ENCODE measurements at places on chromosomes 3 and 15.

- no peak for DNase-seq
Measured at GRCh38 chr15:76169018-76169417, 109.2 kb downstream of the TMEM266 start.

DNA sequence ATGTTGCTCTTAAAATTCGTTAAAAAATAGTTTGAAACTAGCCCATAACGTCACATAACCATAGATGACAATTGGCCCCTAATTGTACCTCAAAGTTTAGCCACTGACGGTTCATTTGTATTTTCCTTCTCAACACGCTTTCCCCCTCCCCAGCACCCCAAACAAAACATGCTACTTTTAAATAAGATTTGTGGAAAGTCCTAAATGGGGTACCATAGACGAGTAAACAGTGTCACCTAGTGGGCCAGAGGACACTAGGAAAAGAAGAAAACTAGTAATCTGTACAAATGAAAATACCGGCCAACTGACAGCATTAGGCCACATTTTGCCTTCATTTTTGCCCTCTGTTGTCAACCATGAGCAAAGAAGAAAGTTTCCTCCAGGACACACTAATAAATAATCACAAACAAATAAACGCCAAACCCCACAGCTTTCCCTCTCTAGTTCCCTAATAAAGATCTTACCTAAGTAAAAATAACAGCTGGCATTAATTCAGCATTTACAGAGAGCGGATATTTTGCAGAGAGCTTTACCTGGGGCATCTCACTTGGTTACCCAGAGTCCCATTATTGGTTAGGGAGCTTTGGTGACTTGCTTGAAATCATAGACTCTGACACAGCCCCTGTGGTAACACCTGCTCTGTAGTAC lies 175.1 kb upstream of the ATP11B start:
- no peak for DNase-seq

DNA sequence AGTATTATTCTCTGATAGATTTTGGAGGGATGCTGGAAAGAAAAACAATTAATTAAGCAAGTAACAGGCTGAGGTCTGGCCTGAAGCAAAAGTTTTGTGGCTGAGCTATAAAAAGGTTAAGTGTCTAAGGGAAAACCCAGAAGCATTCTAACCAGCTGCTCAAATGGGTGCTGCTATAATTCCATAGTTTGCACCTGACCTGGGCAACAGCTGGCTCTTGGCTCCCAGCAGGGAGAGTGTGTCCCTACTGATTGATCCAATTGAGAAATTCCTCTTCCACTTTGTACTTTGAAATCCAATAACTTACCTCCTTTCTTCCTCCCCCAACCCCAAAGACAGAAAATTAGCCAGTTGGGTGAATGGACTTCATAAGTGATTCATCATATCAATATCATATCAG lies 27.7 kb upstream of the SMAD3 start:
- no peak for DNase-seq

DNA sequence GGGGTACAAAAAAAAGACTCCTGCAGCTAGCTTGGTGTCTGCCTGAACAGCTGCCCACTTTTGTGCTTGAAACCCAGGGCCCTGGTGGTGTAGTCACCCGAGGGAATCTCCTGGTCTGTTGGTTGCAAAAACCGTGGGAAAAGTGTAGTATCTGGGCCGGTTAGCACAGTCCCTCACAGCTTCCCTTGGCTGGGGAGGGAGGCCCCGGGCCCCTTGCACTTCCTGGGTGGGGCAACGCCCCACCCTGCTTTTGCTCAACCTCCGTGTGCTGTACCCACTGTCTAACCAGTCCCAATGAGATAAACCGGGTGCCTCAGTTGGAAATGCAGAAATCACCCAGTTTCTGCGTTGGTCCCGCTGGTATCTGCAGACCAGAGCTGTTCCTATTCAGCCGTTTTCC lies 211.7 kb upstream of the ZPLD1 start:
- DNase-seq = no peak

GRCh38 chr15:101448336-101448735 lies 41.2 kb downstream of the PCSK6 start:
- DNase-seq = no peak

- DNase-seq = no peak
Measured at GRCh38 chr3:170523248-170523647, 62.6 kb downstream of the SLC7A14 start.

- DNase-seq = no peak
Measured at GRCh38 chr15:88133795-88134194, 122.7 kb downstream of the NTRK3 start.

GRCh38 chr15:89498574-89498906 lies 2.2 kb upstream of the RHCG start:
- DNase-seq = no peak

- DNase-seq = peak; percentile 50
Measured at GRCh38 chr3:39388741-39389248, 5.6 kb downstream of the SLC25A38 start.

- no peak for DNase-seq
Measured at GRCh38 chr15:84034578-84035398, 200.8 kb upstream of the GOLGA6L4 start.

GRCh38 chr15:89098281-89098680 lies 10.0 kb downstream of the ABHD2 start:
- DNase-seq = no peak

GRCh38 chr3:54304877-54305276 lies 182.5 kb downstream of the CACNA2D3 start:
- no peak for DNase-seq

DNA sequence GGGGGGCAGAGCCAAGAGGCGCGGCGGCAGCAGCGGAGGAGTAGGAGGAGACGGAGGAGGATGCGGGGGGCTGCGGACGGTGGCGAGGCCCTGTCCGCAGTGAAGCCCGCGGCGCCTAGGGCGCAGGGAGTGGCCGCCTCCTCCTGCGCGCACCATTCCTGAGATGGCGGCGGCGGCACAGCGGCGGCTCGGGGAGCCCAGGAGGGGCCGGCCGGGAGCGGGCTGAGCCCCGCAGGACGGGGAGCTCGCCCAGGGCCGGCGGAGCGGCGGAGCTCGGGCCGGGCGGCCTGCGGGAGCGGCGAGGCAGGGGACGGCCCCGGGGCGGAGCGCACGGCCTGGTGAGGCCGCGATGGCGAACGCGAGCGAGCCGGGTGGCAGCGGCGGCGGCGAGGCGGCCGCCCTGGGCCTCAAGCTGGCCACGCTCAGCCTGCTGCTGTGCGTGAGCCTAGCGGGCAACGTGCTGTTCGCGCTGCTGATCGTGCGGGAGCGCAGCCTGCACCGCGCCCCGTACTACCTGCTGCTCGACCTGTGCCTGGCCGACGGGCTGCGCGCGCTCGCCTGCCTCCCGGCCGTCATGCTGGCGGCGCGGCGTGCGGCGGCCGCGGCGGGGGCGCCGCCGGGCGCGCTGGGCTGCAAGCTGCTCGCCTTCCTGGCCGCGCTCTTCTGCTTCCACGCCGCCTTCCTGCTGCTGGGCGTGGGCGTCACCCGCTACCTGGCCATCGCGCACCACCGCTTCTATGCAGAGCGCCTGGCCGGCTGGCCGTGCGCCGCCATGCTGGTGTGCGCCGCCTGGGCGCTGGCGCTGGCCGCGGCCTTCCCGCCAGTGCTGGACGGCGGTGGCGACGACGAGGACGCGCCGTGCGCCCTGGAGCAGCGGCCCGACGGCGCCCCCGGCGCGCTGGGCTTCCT lies at the start of gene GPR27:
Gene GPR27 (plus strand): TSS at position 155 of the 909 bp plus-strand sequence. CDS start 195 bp downstream, at position 350.
- no peak for DNase-seq

- DNase-seq = no peak
Measured at GRCh38 chr3:171944118-171945016, 95.0 kb upstream of the FNDC3B start.

DNA sequence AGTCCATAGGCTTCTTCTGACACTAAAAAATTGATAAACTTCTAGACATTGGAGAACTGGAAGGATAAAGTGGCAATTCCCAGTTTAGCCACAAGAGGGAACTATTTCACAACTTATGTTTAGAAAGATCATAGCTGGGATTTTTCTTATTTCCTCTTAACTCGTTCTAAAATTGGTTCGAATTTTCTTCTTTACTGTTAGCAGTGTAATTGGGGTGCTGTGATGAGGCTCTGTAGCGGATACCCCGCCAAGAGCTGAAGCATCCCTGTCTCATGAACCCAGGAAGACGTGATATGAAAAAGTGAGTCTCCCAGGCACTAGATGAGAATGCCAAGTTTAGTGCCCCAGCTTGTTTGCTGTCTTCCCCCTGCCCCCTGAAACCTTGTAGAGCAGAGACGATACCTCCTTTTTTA lies 85.1 kb downstream of the PDCD6IP start:
- no peak for DNase-seq

DNA sequence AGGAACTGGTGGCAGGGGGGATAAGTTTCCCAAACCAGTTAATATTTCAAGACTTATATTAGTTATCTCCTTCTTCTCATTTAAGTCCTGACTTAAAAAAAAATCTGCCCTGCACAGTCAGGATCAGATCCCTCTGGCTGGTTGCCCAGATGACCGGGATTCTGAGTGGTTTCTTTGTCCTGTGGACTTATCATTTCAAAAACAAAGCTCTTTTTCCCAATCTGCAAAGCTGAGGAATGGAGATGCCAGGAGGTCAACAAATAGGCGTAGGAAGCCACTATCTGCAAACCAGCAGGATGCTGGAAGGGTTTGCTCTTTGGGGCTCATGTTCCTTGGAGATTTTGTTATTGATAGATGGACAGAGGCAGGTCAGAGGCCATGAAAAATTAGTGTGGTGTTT lies 5.8 kb downstream of the C3orf20 start:
- no peak for DNase-seq

- DNase-seq = no peak
Measured at GRCh38 chr3:52712291-52713212, 6.6 kb downstream of the SPCS1 start.

DNA sequence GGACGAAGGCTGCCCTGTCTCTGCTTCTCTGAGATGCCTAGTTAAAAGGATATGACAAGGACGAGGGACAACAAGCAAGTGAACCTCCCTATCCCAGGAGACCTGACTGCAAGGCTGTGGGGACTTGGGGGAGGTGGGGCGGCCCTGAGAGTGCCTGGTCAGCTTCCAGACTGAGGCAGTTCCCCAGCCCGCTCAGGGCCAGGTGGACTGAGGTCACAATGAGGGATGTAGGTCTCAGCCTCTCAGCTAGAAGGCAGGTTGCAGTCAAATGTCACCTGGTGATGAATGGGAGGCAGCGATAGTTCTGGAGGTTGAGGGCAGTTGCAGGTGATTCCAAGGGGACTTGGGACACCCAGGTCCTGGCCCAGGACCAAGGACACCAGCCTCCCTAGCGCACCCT lies 30.6 kb downstream of the TKT start:
- DNase-seq = no peak

- DNase-seq = no peak
Measured at GRCh38 chr15:49085696-49086459, 39.6 kb upstream of the SECISBP2L start.

GRCh38 chr3:86993704-86994103 lies 2.8 kb upstream of the VGLL3 start:
- DNase-seq = no peak

GRCh38 chr3:99393961-99394360 lies 244.4 kb upstream of the COL8A1 start:
- DNase-seq = no peak

DNA sequence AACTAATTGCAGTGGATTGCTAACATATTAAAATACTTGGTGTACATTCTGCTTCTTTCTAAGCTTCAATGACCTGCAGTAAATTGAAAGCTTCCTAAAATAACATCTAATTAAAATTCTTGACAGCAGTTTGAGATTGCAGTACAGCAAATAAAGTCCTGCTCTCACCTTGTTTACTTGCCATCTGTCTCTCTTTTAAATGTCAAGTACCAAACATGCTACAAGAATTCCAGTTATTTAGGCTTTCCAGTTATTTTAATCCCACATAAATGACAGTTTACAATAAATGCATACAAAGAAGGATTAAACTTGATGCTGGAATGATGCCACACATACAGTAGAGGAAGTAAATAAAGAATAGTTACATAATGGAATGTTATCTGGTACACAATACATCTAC lies 33.2 kb downstream of the CBLB start:
- DNase-seq = no peak

- no peak for DNase-seq
Measured at GRCh38 chr3:142497729-142498128, 49.9 kb upstream of the XRN1 start.

DNA sequence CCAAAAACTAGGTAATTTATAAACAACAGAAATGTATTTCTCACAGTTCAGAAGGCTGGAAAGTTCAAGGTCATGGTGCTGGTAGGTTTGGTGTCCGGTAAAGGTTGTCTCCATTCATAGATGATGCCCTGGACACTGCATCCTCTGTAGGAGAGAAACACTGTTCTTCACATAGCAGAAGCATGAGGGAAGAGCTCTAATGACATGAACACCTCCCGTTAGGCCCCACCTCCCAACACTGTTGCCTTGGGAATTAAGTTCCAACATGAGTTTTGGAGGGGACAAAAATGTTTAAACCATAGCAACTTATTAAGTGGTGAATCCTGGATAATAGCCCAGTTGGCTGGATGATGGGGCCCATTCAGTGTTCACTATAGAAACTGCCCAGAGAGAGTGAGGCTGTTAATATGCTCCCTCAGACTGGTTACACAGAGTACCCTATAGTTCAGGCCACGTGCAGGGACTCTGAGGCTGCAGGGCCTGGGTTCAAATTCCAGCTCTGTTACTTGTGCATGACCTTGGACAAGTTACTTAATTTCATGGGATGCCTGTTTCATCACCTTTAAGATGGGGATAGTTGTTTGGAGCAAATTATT lies 37.0 kb downstream of the CCNL1 start:
- DNase-seq = no peak

GRCh38 chr3:56621681-56622080 lies 61.4 kb downstream of the TASOR start:
- DNase-seq = no peak

DNA sequence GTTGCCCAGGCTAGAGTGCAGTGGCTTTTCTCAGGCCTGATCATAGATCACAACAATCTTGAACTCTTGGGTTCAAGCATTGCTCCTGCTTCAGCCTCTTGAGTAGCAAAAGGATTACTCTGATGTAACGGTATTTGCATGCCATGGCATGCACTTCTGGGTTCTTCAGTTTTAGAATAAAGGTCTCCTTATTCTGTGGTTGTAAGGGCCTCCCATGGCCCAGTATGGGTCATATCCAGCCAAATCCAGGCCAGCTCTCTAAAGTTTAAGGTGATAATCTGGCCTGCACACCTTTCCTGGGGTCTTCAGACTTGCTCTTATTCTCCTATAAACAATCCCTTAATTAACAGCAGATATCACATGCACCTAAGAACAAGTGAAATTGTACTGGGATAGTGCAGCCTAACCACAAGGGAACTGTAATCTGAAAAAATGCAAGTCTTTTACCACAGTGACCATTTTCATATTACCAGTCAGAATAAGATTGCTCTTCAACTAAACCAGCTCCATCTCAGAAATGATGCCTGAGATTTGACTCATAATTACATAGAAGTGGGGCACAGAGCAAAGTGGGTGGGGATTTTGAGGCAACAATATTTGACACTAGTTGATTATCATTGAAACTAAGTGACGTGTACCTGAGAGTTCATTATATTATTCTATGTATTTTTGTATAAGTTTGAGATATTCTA lies 25.4 kb downstream of the COMMD2 start:
- DNase-seq = no peak
